ENCODE measurements at places on chromosomes 4 and X. TPM values are rescaled to one million over a fixed set of nuclear protein-coding genes. Genes with fewer than 3 reads are reported as not detected.

Gene TMSB15B
- total RNA-seq, result 4.1 TPM

Gene MPC1L
- not detected for total RNA-seq

Gene SLC4A4
- not detected for total RNA-seq

Gene ARSJ
- total RNA-seq, result 0.05 TPM

DNA sequence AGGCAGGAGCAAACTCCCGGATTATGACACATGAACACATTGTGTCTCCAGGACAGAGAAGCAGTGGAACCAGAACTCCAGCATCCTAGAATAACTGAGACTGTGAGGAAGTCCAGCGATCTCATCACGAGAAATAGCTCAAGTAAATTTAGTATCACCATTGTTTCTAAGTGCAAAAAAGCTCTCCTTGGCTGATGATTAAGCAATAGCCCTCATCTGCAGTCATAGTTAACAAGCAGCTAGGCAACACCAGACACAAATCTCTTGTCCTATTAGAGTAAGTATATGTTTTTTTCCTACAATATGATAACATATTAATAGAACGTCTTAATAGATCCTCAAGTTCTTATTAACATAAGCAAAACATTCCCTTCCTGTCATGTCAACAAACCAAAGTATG, 2.4 kb upstream of the CFAP299 start:
- no peak for DNase-seq

DNA sequence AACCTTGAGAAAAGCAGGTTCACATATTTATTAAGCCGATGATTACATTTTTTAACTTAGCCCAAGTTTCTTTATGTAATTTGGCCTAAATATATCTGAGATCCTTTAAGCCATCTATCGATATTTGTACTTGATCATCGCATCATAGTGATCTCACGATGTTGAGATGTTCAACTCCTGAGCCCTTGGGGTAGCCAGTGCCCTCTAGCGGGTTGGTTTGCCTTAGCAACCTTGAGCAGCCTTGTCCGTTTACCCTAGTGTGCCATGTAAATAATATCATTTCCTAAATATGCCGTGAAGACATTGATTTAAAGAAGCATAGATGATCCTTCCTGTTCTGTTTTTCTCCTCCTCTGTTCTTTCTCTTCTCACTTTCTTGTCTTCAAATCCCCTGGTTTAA, 432.2 kb downstream of the RPA4 start:
- DNase-seq, result no peak

GRCh38 chr4:128601991-128602695, 207.4 kb upstream of the JADE1 start:
- DNase-seq, result no peak

DNA sequence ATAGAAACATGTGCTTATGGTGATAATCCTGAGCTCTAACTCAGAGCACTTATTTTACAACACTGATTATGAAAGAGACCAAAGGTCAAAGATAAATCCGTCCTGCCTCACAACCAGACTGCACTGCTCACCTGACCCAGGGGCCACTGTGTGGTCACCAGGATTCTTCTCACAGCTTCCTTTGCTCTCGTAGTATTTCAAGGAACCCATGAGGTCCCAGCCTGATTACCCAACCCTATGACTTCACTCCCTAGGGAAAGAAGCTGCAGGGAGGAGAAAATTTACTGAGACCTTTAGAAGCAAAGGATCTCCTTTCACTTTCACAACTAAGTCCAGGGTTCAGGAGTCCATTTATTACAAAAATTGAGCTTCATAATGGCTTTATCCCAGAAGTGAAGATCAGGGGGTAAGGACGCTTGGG, 9.6 kb downstream of the SLC25A5 start:
- DNase-seq, result no peak

DNA sequence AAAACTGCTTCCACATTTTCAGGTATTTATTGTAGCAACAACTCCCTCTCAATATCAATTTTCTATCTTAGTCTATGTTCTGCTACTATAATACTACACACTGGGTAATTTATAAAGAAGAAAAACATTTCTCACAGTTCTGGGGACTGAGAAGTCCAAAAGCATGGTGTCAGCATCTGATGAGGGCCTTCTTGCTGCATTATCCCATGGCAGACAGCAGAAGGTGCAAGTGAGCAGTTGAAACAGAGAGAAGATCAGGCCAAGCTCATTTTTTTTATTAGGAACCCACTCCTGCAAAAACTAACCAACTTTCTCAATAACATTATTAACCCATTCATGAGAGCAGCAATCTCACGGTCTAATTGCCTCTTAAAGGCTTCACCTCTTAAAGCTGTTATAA, 376.0 kb downstream of the RAB28 start:
- no peak for DNase-seq

DNA sequence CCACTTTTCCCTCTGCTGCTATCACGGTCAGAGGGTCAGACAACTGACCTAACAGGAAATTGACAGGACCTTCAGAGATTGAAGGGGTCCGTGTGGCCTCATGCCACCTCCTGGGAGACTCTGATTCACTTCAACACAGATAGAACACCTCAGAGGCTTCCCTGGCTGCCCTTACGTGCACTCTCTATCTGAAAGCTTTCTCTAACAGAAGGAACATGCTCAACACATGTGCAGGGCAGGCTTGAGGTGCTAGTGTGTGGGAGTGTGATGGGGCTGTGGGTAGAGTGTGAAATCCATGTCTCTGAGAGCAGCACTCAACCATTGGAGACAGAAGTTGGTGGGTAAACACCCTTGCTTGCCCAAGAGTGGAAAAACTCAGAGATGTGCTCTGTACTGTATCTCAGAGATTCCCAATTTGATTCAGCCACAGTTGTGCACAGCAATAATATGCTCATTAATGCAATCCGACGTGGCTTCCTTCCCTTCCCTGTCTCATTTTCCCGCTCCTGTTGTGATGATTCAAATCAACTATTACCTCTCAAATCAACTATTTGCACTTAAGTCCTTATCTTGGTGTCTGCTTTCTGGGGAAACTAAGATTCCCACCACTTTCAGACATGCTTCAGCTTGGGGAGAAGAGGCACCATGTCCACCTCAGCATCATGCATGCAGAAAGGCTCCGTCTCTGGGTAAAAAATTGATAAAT, 62.0 kb upstream of the MAGEB2 start:
- DNase-seq, result no peak

GRCh38 chr4:128524311-128524710, 236.7 kb upstream of the PGRMC2 start:
- DNase-seq, result no peak

GRCh38 chr4:170990989-170991589, 822.1 kb upstream of the GALNTL6 start:
- no peak for DNase-seq
